Stimulated activated CD4-positive, alpha-beta T cell treated with anti-CD3 and anti-CD28 coated beads, Interleukin-4, amount 100 ng/mL, for 24 hours (primary cell): ENCODE measurements at places on chromosomes 1 and 21.

GRCh38 chr1:62286786-62287224, 32.4 kb downstream of the KANK4 start:
- no peak for DNase-seq

GRCh38 chr1:15952317-15953258, 23.3 kb downstream of the ZBTB17 start:
- peak; percentile 43 for DNase-seq

DNA sequence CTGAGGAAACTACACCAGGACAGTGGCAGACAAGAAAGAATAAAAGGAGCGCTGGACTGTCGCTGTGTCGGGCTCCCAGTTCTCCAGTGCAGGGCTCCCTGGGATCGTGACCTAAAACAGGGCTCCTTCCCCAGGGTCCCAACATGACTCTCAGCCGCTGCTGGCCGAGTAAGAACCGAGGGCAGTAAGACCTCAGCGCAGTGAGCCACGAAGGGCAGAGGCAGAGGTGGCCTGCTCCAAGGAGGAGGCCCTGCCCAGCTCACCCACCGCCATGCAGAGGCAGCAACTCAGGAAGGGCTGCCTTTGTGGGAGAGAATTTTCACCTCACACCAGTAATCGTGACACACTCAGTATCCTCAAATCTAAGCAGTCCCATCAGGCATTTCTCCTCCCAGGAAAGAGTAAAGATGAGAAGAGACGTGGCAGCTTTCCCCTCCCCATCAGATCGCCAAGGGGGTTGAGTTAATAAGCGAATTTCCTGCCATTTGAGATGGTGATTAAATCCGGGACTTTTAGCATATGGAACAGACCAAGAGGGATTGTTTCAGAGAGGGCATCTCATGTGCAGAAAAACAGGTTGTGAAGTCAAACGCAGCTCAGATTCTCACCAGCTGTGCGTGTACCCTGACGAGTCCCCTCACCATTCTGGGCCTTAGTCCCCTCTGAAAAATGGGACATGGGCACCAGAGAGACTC, 19.8 kb upstream of the ARTN start:
- DNase-seq, result no peak

- DNase-seq, result no peak
Measured at GRCh38 chr21:43971201-43971991, 40.7 kb upstream of the TRAPPC10 start.

DNA sequence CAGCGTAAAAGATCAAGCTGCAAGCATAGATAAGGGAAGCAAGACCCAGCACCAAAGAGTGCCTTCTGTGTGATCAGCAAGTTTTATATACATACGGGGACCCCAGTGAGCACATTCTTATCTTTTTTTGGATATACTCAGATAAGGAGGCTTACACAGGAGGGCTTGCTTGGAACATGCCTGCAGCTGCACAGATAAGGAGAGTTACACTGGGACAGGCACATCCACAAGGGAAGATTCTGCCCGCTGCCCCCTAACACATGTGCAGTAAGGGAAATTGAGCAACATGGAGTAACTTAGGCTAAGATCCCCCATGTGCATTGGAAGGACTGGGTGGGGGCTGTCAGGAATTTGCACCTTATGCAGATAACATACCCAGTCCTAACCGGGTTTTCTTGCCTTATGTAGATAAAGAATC, 1334.8 kb downstream of the MRPL39 start:
- DNase-seq, result no peak

- DNase-seq, result no peak
Measured at GRCh38 chr21:36350282-36350910, 30.4 kb downstream of the MORC3 start.

- DNase-seq, result no peak
Measured at GRCh38 chr1:2137257-2138121, 57.1 kb downstream of the FAAP20 start.

DNA sequence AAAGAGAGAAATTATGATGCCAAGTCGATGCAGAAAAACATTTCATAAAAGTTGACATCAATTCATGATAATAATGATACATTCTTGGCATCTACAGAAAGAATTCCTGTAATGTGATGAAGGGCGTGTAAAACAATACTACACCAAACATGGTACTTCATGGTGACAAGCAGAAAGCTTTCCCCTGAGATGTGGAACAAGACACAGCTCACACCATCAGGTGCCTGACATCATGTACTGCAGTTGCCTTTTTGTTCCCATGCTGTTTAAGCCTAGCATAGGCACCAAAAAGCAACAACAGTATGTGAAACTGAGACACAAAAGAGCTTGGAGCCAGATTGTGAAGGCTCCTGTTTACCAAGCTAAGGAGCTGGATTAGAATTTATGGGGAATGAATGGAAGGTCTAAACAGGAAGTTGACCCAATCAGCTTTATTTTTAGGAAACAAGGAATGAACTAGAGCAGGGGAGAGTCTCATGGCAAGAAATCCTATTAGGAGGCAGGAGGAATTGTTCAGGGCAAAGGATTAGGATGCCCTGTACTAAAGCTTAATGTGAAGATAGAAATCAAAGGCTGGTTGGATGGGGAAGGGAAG, 67.2 kb downstream of the SYDE2 start:
- DNase-seq, result no peak

GRCh38 chr21:30426731-30427130, 1.0 kb upstream of the KRTAP13-3 start:
- no peak for DNase-seq

GRCh38 chr1:211326140-211326527, 499 bp upstream of the TRAF5 start:
- no peak for DNase-seq

- DNase-seq, result no peak
Measured at GRCh38 chr1:34617321-34618118, 137.3 kb upstream of the GJB5 start.

DNA sequence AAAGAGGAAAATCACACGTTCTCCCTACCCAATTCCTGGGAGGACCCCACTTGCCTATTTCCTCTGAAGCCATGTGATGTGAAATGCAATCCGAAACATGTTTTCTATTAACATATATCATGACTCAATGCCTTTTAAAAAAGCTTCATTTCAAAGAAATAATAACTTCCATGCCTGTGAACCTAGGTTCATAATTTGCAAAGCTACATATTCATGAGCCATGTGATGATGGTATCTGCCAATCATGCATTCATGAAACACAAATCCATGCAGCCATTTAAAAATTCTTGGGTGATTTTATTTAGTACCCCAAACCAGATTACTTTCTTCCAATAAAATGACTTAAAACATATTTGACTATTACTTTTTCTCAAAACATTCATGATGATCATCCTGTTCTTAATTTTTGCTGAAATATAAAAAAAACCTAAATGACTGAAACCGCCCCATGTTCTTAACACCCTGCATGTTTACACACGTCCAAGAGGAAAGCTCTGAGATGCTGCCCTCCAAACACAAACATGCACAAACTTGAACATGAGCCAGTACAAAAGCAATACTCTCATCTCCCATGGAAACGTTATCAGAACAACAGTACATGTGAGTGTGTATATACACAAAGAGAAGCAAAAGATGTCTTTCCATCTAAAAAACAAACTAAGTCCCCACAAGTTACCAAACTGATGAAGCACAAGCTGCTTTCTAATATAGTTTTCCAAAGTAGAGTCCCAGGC, 140.1 kb downstream of the TGFBR3 start:
- no peak for DNase-seq

- DNase-seq, result no peak
Measured at GRCh38 chr1:199335496-199335895, 692.0 kb upstream of the NR5A2 start.

GRCh38 chr1:94416901-94417727, 1.1 kb upstream of the ABCD3 start:
- no peak for DNase-seq

GRCh38 chr1:162671664-162672410, 39.6 kb downstream of the DDR2 start:
- DNase-seq, result no peak
